ENCODE measurements at places on chromosomes 7 and 10.

DNA sequence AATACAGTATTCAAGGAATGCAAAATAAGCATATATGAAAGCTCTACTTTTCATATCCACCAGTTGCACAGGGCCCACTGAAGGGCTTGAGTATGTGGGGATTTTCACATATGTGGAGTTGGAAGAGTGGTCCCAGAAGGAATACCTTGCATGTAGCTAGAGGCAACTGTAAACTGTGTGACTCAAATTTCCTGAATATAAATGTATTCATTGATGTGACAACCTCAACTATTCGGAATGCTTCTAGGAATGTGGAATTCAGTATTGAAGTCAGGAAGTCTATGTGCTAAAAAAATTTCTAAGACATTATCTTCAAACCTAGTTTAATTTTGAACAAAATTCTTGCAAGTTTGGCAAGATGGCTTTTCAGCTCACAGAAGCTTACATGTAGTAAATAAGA lies 695.5 kb upstream of the SEMA3D start:
- no peak for DNase-seq

DNA sequence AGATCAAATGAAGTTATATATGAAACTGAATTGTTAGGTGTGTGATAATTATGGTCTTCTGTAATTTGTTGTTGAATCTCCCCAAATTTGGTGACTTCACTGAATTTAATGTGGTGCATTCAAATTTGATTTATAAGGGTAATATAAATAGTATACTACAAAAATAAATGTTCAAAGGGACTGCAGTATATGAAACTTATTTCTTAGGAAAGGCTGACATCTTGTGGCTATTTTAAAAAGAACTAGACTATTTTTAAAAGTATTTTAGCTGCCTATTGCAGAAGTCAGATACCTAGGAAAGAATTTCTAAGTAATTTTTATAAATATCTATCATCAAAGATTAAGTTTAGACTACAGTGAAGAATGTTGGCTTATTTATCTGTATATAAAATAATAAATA lies 36.6 kb downstream of the ATRNL1 start:
- no peak for DNase-seq

DNA sequence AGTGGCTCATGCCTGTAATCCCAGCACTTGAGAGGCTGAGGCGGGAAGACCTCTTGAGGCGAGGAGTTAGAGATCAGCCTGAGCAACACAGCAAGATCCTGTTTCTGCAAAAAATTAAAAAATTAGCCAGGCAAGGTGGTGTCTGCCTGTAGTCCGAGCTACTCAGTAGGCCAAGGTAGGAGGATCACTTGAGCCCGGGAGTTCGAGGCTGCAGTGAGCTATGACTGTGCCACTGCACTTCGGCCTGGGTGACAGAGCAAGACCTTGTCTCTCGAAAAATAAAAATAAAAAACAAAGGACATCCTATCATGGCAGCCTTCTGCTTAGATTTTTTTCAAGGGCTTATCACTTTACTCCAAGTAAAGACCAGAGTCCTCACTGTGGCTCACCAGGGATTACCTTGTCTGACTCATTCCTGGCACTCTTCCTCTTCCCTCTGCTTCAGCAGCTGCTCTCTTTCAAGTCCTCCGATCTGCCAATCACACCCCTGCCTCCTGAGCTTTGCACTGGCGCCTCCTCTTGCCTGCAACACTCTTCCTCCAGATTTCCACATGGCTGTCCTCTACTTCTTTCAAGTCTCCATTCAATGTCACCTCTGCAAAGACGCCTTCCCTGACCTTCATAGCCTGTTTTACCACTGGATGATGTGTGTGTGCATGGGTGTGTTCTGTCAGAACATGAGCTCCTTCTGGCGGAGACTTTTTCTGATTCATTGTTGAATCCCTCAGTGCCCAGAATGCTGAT lies 7.7 kb downstream of the PRTFDC1 start:
- DNase-seq, result no peak

GRCh38 chr10:33236916-33237315 lies 97.6 kb downstream of the NRP1 start:
- no peak for DNase-seq

- no peak for DNase-seq
These were observed 179.7 kb downstream of the CFTR start for GRCh38 chr7:117659531-117660011.

DNA sequence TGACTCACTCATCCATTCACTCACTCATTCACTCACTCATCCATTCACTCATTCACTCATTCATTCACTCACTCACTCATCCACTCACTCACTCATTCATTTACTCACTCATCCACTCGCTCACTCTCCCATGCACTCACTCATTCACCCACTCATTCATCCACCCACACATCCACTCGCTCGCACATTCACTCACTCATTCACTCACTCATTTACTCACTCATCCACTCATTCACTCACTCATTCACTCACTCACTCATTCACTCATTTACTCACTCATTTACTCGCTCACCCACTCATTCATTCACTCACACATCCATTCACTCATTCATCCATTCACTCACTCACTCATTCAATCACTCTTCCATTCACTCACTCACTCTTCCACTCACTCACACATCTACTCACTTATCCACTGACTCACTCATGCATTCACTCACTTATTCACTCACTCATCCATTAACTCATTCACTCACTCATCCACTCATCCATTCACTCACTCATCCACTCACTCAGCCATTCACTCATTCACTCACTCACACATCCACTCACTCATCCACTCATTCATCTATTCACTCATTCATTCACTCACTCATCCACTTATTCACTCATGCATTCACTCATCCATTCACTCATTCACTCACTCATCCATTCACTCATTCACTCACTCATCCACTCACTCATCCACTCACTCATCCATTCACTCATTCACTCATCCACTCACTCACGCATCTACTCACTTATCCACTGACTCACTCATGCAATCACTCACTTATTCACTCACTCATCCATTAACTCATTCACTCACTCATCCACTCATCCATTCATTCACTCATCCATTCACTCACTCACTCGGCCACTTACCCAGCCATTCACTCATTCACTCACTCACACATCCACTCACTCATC lies 74.0 kb downstream of the CARD11 start:
- no peak for DNase-seq

- DNase-seq, result no peak
These were observed 697 bp upstream of the SNX13 start for GRCh38 chr7:17940951-17941431.

DNA sequence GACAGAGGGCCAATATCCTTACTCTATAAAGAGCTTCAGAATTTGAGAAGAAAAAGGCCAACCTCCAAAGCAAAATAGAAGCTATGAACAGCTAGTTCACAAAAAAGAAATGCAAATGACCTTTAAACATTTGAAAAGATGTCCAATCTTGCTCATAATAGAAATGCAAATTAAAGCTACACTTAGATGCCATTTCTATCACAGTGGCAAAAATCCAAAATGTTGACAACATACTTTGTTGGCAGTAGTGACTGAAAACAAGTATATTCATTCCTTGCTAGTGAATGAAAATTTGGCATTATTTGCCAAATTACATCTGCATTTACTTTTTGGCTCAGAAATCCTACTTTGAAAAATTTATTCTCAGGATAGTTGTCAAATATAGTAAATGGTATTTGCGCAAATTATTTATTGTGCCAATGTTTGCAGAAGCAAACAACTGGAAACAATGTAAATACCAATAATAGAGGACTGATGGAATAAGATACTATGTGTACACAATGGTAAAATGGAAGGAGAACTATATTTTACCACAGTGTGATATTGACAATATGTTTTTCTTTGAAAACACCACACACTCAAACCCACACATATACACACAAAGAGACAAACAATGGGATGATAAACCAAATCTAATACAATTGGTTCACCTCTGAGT lies 9.4 kb downstream of the TMEM106B start:
- DNase-seq, result no peak

GRCh38 chr7:47225387-47226131 lies 356.4 kb downstream of the TNS3 start:
- no peak for DNase-seq

- no peak for DNase-seq
These were observed 95.4 kb upstream of the NPS start for GRCh38 chr10:127453706-127454105.

Measured in activated CD4-positive, CD25-positive, alpha-beta regulatory T cell (primary cell).